ENCODE measurements at places on chromosomes 16 and 17.

GRCh38 chr17:56317351-56318208, 164.3 kb downstream of the ANKFN1 start:
- DNase-seq, result no peak

DNA sequence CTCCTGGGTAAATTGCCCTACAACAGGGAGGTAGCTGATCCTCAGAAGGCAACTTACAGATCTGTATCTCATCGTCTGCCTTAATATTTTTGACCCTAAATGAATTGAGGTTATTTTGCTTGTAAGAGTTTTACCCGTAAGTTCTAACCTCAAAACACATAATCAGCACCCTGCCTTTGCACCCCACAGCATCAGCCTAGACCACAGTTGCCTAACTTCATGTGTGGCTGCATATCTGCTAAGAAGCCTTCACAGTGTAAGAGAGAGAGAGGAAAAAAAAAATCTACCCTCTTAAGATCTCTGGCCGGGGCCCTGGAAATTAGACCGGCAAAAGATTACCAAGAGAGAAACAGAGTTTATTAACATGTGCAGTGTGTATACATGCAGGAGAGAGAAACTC, 76.9 kb downstream of the ARHGAP44 start:
- no peak for DNase-seq

DNA sequence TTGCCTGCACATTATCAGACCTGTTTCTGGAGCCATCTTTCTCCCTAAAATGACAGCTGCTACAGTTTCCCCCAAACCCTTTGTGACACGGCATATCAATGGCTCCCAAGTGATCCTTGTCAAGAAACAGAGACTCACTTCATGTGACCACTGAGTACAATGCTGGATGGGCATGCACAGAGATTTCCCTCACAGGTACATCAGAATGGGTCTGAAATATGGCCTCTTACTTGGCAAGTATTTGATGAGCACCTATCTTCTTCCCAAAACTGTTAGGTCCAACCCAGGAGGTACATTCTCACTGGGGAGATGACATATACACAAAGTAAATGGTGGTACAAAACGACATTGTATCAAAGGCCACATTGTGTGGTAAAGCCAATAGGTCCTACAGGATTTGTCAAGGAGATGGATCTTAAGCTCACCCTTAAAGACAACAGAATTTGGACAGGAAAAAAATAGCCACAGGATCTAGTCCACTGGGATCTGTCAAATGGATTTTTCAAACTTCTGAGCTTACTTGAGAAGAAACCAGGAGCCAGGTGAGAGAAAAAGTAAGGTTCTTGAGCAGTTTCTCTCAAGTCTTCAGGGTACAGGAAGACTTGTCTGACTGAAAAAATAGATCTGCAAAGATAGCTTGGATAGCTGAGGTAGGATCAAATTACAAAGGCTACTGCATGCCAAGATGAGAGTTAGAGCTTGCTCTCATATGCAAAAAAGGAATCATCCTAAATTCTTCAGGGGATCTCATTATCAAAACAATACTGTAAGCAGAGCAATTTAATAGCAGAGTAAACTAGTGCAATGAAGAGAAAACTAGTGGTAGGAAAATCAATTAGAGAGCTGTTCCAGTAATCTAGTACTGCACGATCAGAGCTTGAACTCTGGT, 28.8 kb downstream of the RNF43 start:
- DNase-seq, result no peak

DNA sequence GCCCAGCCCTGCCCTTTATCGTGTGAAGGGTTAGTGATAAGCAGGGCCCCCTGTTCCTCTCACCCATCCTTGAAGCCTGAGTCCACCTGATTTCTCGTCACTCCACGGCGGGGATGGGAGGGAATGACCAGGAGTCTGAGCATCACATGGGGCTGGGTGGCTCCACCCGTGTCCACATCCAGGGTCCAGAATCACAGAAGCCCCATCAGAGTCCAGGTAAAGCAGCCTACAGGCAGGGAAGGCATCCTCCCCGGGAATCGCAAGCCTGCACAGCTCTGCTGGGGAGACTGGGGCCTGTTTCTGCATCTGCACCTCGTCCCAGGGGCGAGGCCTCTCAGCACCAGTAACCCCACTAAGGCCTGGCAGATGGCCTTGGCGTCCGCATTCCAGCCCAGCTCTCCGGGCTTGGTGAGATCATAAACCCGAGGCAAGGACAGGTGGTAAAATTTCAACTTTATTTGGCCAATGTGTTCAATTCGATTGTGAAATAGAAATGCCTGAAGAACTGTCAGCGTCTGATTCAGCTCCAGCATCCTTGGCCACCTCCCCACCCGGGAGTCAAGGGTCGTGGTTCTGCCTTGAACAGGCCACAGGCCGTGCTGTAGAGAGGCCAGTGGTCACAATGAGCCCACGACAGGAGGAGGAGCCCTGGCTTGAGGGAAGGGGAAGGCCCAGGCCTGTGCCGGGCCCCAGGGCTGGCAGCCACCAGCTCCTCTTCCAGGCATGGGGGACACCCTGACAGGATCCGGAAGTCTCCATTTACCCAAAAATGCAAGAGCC, 8.1 kb upstream of the PPP1R27 start:
- no peak for DNase-seq

GRCh38 chr17:80408872-80409271, 6.1 kb upstream of the ENDOV start:
- DNase-seq, result no peak

DNA sequence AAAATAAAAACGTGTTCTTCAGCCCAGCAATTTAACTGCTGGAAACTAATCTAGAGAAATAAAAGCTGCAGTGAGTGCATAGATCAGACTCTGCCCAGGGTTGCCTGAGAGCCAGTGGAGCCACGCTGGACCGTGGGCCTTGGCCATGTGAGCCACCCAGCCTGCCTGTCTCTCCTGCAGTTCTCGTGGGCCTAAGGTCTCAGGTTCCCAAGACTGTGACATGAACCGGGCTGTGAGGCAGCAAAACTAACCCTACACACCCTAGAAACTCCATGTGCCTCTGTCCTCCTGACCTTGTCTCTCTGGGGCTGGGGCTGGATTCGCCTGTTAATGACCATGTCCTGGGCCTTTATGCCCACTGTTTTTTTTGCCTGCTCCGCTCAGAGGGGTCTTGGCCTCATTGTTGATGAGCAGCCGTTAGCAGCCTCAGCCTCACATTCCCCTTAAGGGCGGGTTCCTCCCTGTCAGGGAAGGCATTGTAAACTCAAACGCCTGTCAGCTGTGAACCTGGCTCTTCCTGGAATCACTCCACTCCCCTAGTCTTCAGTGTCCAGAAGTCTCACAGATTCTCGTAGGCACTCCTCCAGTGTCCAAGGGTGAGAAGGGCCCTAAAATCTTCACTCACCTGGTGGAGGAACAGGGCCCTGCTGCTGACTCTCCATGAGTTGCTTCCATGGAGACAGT, 16.9 kb downstream of the C16orf90 start:
- DNase-seq, result no peak

- no peak for DNase-seq
These were observed 92.8 kb downstream of the HS3ST3A1 start for GRCh38 chr17:13508896-13509295.

- no peak for DNase-seq
These were observed 94.1 kb downstream of the OMG start for GRCh38 chr17:31202968-31203367.

DNA sequence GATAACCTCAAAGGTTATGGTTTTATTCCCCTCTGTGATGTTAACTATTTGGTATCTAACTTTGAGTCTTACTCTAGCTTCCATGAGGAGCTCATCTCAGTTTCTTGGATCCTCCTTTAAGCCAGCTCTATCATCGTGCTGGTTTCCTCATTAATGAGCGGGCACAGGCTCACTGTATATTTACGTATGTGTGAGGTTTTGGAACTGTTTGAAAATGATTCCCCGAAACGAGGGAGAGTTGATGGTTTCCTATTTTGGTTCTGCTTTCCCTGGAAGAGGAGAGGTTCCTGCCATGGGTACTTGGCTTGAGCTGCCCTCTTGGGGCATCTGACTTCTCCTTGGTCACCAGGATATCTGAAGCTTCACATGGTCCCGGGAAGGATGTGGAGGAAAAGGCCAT, 32.7 kb upstream of the PIK3R6 start:
- no peak for DNase-seq

DNA sequence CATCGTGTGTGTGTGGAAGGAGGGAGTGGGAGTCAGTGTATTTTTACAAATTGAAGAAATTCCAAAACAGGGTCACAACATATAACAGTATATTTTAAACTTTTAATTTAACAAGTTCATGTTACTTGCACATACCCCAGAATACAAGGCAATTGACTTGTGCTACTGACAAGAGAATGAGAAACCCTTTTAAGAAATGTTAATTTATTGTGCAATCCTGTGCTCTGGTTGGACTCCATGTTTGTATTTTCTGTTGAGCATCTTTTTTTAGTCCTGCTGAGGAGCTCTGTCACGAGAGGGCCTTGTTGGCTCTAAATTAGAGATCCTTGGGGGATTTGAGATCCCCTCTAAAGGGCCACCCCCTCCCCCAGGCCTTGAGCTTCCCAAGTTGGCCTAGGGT, 1.1 kb upstream of the EMP2 start:
- no peak for DNase-seq
